Stomach (tissue), 19 donors: ENCODE measurements at places on chromosomes 3 and 15. TPM values are rescaled to one million over a fixed set of nuclear protein-coding genes. Genes with fewer than 3 reads are reported as not detected.
A peak's percentile ranks its signal among the peaks of the same experiment; 100 is the strongest.

ECE2 gene
- not detected for polyA plus RNA-seq

COL6A6 gene
- not detected for polyA plus RNA-seq

CD200 gene
- polyA plus RNA-seq: 4.2 TPM

XCR1 gene
- polyA plus RNA-seq: not detected

GASK1A gene
- 1.2 TPM for polyA plus RNA-seq

DNA sequence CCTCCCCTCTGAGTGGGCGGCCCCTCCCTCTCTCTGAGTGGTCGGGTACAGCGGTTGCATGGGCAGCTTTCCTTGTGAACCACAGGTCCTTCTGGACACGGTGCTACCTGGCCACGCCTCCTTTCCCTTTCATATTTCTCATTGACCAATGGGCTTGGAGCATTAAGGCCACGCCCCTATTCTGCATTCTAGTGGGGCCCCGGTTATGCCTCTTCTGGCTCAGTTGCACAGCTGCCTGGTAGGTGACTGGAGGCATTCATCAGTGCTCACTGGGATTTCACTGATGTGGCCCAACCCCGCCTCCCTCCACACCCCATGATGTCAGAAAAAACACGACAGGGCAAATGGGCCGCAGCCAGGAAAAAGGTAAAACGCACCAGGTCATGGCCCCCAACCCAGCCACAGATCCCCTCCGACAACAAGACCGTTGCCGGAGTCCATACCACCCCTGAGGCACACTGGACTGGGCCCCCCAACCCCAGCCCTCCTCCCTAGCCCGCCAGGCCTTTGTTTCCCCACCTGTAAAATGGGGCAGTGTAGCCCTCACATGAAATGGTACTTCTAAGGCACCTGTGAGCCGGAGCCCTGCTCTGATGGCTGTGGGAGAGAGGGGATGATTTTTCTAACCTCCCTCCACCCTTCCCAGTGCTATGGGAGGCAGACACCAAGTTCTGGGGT is 26.3 kb downstream of the NGRN start:
- peak; percentile 58 for DNase-seq

- DNase-seq: no peak
These were observed 646.0 kb downstream of the TUSC7 start for GRCh38 chr3:117355566-117355965.

DNA sequence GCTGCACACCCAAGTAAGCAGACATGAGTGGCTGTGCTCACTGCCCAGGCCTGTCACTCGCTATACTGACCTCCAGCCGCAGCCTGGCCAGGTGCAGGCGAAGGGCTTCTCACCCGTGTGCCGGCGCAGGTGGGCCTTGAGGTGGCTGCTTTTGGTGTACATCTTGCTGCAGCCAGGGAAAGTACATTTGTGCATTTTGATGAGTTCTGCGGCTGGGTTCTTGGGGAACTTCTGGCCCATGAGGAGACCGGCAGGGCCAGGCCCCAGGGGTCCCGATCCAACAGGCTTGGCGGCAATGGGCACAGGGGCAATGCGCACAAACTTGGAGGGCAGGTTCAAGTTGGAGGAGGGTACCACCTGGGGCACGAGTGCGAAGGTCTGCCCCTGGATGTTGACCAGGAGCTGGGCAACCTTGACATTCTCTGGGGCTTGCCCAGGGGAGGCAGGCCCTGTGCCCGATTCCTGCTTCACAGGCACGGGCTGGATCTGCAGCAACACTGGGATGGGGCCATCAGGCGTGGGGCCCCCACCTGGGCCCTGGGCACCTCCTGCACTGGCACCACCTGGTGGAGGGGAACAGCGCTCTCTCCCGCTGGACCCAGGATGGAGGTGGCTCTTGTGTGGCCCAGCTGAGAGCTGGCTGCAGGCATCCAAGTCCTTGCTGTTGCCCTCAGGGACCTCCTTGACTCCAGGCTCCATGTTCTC is 5.3 kb downstream of the KLF15 start:
- DNase-seq: no peak

GRCh38 chr3:39809181-39809994 is at the start of gene MYRIP:
Gene MYRIP, plus strand, starts transcription at chr3:39809609. Its CDS starts 91,208 bp downstream, at chr3:39900817.
- peak; percentile 92 for DNase-seq

DNA sequence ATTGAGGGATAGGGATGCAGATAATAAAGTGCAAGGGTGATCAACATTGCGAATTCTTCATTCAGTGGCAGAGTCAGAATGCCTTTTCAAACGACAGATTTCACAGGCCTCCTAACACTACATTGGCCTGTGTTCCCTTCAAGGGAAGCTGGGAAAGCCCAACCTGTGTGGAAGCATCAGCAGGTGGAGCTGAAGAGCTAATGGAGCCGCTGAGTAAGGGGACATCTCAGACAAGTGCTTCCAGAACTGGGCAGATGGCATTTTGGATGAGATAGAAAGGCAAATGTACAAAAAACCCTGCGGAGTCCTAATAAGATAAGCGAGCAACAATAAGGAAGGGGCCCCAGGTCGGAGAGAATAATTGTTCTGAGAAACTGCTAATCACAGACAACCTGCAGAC is 8.5 kb upstream of the SLC24A5 start:
- DNase-seq: no peak

DNA sequence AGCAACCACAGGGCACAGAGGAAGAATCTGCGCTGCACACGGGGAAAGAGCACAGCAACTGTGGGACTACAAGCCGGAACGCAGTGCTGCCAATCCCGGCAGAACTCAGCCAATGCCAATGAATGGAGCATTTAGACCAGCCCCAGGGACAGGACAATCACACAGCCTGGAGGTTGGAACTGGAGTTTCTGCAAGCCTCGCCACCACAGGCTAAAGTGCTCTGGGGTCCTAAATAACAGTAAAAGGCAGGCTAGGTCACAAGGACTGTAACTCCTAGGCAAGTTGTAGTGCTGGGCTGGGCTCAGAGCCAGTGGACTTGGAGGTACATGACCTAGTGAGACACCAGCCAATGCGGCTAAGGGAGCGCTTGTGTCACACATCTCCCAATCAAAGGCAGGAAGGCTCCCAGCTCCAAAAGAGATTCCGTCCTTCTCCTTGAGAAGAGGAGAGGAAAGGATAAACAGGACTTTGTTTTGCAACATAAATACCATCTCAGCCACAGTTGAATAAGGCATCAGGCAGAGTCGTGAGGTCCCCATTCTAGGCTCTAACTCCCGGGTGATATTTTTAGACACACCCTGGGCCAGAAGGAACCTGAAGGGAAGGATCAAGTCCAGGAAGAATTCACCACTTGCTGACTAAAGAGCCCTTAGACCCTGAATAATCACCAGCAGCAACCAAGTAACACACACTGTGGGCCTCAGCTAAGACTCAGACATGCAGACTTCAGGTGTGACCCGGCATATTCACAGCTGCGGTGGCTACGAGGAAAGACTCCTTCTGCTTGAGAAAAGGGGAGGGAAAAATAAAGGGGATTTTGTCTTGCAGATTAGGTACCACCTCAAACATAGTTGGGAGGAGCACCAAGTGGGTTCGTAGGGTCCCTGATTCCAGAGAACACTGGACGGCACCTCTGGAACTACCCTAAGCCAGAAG is 85.5 kb upstream of the XXYLT1 start:
- no peak for DNase-seq

GRCh38 chr3:189771842-189772450 is 140.8 kb downstream of the TP63 start:
- no peak for DNase-seq

DNA sequence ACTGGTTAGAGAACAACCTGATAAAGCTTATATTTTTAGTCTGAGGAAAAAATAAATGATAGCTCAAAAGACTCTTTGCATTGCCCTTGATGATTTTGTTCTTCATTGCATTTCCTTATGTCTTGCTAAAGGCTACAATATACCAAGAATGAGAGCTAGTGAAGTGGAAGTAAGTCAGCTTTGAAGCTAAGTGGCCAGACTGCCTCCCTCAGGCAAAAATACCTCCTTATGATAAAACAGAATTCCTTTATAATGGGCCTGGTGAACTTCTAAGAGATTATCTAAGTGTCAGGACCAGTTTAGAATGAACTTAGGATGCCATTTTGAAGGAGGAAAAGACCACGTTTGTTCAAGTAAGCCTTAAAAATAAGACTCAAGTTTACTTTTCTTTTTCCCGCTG is 678.4 kb downstream of the ROBO2 start:
- DNase-seq: no peak

- DNase-seq: no peak
These were observed 428.0 kb downstream of the RAP2B start for GRCh38 chr3:153590051-153590450.

DNA sequence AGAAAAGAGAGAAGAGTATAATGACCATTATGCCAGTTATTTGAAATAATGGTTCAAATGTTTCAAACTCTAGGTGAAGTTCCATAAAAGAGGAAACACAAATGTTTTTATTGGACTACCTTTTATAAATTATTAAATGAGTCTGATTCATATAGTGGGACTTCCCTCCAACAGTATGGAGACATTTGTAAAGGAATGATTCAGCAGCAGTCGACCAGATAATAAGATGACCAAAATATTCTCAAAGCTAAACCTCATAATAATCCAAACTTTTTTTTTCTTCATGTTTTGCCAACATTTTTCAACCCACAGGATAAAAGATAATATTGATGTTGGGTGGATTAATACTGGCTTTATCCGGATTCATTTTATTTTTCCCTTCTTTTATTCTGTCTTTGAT is 18.8 kb downstream of the TIPARP start:
- DNase-seq: no peak

DNA sequence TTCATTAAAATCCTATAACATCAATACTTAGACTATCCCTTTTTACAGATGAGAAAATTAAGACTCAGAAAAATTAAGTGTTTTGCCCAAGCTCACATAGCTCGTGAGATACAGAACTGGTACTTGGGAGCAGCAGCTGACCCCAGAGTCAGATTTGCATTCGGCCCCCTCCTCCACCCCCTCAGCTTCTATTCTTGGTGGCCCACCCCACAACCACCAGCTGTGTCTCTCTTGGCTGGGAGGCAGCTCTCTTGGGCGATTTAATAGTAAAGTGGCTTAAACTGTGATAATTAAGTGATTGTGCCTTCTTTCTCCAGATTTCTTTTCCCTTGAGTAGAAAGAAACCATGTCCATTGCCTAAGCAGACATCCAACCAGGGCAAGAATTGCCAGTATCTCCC is 203.6 kb upstream of the PDZRN3 start:
- DNase-seq: no peak

DNA sequence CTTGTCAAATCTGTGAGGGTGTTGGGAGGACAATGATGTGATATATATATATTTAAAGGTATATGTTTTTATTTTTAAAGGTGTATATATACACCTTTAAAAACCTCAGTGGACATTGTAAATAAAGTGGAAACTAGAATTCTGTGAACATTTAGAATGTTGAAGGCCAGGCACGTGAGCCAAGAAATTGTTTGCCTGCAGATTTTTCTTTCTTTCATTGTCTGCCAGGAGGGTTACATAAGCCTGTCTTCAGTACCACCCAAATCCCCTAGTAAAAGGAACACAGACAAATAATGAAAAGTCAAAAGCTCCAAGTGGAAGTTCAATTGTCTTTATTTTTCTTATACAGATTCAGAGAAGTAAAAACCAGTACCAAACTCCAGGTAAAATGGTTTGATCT is 42.4 kb downstream of the TM4SF4 start:
- no peak for DNase-seq

GRCh38 chr3:114741066-114741465 is 406.0 kb downstream of the ZBTB20 start:
- no peak for DNase-seq

DNA sequence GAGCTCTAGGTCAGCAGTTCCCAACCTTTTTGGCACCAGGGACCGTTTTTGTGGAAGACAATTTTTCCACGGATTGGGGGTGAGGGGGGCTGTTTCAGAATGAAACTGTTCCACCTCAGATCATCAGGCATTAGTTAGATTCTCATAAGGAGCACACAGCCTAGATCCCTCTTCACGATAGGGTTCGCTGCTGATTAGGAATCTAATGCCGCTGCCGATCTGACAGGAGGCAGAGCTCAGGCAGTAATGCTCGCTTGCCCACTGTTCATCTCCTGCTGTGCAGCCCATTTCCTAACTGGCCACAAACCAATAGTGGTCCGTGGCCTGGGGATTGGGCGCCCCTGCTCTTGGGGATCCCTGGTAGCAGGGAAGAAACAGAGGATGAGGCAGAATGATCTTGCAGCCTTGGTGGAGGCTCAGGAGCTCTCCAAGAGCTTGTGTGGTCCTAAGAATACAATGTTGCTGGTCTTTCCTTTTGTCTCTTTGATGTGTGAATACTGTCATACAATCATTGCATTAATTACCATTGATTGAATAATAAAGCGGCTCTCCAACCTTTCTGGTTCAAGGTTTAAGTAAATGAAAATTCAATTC is 183.2 kb downstream of the FNDC3B start:
- DNase-seq: no peak

DNA sequence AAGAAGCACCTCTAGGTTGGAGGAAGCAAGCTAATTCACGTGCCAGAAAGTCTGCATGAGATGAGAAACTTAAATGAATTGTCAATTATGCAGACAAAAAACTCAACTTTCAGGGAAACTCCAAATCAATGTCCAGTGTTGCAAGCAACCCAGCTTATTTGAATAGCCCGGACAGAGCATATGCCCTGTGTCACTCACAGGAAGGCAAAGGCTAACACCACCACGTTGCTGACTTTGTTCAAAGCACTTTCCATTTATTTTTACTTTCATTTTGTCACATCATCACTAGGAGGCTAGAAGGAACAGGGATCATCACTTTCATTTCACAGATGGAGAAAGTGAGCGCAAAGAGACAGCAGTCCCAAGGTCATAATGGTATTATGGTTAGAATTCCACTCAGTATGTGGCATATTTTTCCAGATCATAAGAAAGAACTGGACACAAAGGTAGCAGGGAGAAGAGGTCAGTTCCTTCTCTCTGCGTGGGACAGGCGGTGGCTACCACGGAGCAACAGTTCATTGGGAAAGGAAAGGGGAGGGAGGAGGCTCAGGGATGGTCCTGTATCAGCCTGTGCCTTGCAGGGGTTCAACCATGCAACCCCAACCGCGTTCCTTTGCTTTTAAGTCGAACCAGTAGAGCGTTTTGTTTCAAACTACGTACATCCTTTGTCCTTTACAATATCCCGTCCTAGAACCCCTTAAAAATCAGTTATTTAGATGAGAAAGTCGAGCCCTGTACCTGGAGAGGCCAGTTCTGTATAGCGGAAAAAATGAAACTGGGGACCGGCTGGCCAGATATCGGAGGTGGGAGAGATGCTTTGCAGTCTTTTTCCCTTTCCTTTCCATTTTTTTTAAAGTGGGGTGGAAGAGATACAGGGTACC is 1.1 kb downstream of the HEG1 start:
- DNase-seq: no peak

DNA sequence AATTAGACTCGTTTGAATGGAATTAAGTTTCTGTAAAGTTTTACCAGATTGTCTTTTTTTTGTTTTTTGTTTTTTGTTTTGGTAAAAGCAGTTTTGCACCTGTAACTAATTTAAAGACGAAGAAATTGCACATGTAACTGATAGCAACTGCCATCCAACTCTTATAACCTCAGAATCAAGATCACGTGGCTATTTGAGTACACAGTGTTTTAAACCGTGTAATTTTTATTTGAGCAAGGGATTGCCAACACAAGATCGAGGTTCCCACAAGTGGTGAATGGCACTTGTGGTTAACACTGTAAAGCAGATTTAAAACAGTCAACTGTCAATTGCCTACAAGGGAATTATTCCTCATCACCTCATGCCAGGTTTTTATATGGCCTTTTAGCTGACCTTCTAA is 67.3 kb downstream of the PPARG start:
- no peak for DNase-seq
